NCI-H2081 treated with DMSO at 0.1 percent for 48 hours (cell line): ENCODE measurements at places on chromosomes 12 and 14.

DNA sequence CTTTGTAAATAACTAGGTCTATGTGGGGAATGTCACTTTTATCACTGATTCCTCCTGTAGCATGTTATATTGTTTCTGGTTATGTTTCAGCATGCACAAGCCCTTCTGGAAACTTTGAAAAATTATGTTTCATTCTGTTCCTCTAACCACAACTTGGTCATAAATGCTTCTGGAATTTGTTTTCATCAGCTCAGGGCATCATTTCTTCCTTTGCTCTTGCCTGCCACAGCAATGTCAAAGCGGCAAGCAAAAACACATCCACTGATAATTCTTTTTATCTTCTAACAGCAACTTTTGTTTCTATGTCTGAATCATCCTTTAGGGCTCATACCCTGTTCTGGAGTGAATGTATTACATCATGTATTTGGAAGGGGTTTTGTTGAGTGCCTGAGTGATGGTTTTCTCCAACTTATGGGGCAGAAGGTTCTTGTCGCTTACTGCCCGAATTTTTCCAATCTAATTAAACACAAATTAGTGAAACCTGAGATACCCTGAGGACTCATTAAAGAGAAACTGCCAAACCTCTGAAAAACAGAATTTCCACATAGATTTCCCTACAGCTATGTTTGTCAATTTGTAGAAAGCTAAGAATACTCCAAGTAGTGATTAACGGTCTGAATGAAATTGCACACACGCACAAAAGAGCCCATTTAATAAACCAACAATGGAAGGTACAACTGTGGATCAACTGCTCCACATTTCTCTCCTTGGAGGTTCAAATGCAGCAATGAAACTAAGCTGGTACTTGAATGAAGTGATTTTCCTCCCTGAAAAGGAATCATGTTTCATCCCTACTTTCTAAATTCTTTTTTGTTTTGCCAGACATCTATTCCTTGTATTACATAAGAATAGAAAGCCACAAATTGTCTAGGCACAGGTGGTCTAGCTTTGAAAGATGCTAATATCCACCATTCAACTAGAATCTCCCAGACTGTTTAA lies 173.5 kb upstream of the KRR1 start:
- no peak for DNase-seq

DNA sequence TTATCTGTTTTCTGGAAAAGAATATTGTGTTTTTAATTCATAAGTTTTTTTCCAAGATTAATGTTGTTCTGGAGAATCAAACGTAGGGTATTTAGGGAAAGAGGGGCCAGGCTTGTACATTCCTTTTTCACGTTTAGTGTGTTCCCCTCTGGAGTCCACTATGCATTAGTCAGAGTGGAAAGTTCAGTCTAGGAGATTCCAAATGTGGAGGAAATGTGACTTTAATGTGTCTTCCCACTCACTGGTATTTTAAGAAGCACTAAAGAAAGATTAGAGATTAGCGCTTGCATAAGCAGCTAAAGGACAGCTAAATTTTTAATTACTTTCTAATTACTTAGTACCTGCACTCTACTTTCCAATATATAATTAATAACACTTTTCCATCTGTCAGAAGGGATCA lies 4.4 kb upstream of the PDE6H start:
- no peak for DNase-seq

GRCh38 chr12:124126950-124127655 lies 154.1 kb downstream of the ZNF664 start:
- no peak for DNase-seq

- no peak for DNase-seq
These were observed 13.2 kb downstream of the FMNL3 start for GRCh38 chr12:49693931-49694444.

DNA sequence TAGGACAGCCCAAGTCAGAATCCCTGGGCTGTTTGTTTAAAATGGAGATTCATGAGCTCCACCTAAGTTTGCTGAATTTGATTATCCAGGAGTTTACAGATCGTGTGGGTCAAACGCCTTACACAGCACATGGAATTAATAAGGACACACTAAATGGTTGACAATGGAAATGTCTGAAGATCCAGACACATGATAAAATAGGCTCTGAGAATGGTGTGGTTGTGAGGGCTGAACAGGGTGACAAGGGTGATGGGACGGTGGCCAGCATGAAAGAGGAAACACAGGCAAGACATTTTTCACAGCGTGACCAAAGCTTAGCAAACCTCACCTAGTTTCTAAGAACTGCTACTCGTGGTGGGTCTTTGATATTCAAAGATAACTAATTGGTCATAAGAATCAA lies 12.5 kb downstream of the VWF start:
- no peak for DNase-seq
